Left lobe of liver (tissue), 2 donors: ENCODE measurements at places on chromosomes 5 and 9. TPM values are rescaled to one million over a fixed set of nuclear protein-coding genes. Genes with fewer than 3 reads are reported as not detected.

Gene GPR150
- 0.23 TPM for total RNA-seq

Gene SLC28A3
- total RNA-seq = 0.10 TPM

Gene KCNV2
- not detected for total RNA-seq

Gene GABRA6
- not detected for total RNA-seq

Gene OR1J2
- total RNA-seq = not detected

Gene DMRTA1
- total RNA-seq = 6.9 TPM

- DNase-seq = no peak
Observed at GRCh38 chr5:178415353-178415752, 174.8 kb downstream of the COL23A1 start.

DNA sequence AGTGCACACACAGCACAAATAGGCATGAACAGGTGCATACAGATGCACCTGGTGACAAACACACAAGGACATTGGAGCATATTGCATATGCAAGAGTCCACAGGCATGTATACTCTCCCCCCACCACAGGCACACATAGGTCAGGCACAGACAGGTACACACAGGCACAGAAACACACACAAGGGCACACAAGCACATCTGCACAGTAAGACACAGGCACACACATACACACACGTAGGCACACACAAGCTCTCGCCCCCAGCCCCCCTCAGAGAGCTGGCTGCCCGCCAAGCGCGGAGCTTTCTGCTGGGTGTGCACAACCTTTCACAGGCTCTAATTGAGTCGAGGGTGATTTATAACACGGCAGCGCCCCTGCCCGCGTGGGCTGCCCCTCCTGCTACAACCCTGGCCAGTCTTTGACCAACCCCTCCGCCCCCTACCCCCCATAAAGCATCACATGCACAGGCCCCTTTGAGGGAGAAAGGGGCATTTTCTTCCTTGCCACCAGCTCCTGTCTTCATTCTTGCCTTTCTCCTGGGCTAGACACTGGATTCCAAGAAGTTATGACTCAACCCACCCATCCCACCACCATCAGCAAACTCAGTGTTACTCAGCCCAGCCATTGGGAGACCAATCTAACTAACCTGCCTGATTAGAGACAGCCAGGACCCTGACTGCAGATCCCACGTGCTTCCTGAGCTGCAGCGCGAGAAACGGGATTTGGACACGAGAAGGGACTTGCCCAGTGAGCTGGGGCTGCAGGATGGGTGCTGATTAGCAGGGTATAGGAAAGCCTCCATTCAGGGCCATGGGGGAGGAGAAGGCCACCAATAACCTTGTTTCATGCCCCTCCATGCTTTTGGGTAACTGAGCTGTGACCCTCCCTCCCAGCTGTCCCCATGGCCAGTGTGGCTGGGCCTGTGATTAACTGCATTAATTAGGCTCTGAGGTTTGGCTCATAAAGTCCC is 42.8 kb upstream of the PSD2 start:
- DNase-seq = no peak

GRCh38 chr9:134226221-134226930 is 62.0 kb upstream of the RNU6ATAC start:
- DNase-seq = no peak

DNA sequence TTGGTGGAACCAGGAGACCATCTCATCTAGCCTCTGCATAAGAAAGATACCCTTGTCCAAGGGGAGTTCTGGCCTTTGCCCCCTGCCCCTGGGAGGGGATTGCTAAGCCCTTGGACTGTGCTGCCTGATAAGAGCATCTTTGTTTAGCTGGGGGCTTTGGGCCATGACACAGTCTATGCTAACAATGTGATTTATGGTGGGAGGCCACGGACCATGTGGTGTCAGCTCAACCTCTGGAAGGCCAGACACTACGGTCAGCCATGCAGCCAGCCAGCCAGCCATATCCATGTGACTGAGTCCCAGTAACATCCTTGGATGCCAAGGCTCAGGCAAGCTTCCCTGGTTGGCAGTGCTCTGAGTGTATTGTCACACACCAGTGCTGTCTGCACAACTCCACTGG is 244.4 kb downstream of the FSTL4 start:
- no peak for DNase-seq
